ENCODE measurements at places on chromosomes 13 and 19.

GRCh38 chr13:71320452-71320851, 546.6 kb downstream of the DACH1 start:
- DNase-seq, result no peak

GRCh38 chr19:29878973-29879654, 62.9 kb upstream of the URI1 start:
- DNase-seq, result no peak

DNA sequence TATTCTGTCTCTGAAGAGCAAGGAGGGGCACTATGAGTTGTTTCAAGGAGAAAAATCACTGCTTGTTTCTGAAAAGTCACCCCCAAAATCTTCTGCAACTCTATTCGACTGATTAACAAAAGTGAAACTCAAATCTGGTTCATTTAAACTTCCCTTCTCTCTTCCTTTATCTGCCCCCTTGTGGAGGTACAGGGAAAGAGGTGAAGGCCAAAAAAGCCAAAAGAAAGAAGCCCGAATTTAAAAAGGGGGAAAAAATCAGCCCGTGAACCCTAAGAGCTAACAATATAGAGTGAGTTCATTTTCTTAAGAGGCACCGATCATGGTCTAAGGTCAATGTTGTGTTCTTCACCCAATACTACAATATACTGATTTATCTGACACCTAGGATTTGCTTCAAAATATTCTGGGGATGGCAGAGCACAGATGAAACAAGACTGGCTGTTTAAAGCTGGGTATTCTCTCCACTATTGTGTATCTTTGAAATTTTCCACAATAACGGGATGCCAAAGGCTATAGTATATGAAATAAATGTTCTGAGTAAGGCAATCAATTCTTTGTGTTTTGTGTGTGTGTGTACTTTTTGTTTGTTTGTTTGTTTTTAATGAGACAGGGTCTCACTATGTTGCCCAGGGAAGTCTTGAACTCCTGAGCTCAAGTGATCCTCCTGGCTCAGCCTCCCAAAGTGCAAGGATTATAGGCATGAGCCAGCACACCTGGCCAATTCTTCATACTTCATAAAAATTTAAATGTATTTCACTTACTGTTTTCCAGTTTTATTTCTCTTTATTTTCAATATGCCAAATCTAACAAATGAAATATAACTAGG, 55.0 kb upstream of the EEF1AKMT1 start:
- DNase-seq, result no peak

DNA sequence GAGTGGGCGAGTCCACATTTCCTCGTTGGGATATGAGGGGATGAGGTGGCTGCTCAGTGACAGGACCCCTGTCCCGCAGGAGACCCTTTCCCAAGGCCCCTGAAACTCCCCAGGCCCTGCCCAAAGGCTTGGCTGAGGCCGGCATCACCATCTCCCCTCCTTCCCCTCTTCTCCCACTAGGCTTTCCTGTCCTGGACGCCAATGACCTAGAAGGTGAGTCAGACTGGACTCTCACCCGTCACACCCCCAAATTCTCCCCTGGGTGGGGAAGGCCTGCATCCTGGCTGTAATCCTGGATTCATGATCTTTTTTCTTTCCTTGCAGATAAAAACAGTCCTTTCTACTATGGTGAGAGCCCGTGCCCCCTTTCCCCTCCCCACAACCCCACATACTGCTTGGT, 5.3 kb downstream of the FXYD3 start:
- DNase-seq, result no peak

GRCh38 chr19:29620931-29621351, 14.9 kb downstream of the POP4 start:
- no peak for DNase-seq

- DNase-seq, result no peak
These were observed 656 bp upstream of the ZNF324 start for GRCh38 chr19:58466089-58466759.

GRCh38 chr13:95787356-95788099, 110.6 kb downstream of the DNAJC3 start:
- DNase-seq, result no peak

GRCh38 chr13:89565476-89566100, 1781.9 kb upstream of the MIR17HG start:
- no peak for DNase-seq

GRCh38 chr19:2037651-2038255, 13.3 kb downstream of the MKNK2 start:
- no peak for DNase-seq

DNA sequence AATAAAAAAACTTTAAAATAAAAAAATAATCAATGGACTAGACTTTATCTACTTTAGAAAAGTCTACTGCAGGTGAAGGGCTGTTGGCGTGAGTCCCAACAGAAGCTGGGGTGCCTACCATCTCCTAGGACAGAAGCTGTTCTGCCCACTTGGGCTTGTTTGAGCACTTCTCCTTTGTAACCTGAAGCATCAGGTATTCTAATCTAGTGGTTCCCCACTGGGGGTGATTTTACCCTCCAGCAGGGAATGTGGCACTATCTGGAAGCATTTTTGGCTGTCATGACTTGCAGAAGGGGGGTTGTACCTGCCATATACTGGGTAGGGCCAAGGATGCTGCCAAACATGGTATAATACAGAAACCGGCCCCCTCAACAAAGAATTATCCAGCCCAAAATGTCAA, 16.2 kb upstream of the DOCK9 start:
- DNase-seq, result no peak

DNA sequence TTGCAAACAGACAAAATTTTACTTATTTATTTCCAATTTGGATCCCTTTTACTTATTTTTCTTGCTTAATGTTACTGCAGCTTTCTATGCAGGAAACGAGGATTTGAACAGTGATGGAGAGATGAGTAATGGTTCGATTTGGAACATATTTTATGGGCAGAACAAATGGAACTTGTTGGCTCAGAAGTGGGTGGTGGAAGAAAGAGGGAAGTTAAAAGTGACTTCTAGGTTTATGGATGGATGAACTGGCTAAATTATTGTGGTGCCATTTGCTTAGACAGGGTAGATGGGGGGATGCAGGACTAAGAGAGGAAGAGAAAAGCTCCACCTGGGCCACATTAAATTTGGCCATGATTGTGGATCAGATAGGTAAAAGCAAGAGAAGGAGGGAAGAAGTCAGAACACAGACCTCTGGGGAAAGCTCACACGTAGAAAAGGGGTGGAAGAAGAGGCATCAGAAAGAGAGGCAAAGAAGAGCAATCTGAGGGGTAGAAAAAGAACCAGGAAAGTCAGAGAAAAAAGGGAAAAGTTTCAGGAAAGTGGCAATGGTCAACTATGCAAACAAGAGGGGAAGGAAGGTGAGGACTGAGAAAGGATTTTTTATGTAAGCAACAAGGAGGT, 768 bp upstream of the CYSLTR2 start:
- no peak for DNase-seq

- no peak for DNase-seq
These were observed 266.3 kb downstream of the DNAJC15 start for GRCh38 chr13:43289470-43290255.

DNA sequence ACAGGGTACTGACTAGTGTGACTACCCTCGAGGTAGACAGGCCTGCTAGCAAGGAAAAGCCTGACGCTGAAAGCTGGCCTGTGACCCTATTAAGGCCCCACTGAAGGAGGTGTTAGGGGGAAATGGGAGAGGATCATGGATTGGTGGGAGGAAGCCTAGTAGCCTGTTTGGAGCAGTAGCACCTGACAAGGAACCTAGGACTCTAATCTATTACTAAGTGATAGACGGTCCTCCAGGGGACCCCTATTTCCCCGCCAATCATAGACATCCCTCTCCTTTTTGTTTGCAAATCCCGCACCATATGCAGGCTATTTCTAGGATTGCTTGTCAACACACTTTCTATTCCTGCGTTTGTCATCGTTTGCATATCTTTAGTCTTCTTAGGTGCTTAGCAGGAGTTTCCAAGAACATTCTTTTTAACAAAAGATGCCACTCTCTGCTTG, 1338.8 kb upstream of the MIR17HG start:
- peak; percentile 15 for DNase-seq

- no peak for DNase-seq
These were observed 3.4 kb downstream of the PRR12 start for GRCh38 chr19:49594157-49594992.

- DNase-seq, result peak; percentile 20
These were observed 490.6 kb downstream of the COG6 start for GRCh38 chr13:40146063-40146462.

DNA sequence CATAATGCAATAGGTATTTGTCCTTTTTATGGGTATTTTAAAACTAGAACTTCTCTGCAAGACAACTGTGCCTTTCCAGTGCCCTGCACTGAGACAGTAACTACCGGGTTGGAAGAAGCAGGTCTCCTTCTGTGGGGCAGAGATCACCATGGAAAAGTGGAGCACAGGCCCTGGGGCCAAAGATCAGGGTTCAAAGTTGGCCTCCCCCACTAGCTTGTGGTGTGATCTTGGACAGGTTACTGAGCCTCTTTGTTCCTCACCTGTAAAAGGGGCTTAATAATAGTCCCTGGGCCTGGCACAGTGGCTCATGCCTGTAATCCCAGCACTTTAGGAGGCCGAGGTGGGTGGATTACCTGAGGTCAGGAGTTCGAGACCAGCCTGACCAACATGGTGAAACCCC, 68.3 kb downstream of the CEBPG start:
- no peak for DNase-seq

DNA sequence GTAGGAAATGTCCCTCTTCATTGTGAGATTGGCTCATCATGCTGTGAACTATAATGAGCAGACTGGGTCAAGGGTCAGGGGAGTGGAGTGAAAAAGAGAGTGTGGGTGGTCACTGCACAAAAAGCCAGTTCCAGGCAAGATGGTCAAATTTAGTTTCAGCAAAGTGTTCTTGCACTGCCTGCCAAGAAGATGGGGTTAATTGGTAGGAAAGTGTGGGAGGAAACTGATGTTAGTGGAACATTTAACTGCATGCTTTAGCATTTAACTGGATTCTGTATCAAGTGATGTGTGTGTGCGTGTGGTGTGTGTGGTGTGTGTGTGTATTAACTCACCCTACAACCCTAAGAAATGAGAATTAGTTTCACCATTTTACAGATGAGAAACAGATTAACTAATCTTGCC, 131.6 kb downstream of the COG6 start:
- no peak for DNase-seq

- no peak for DNase-seq
These were observed 278.3 kb downstream of the UQCRFS1 start for GRCh38 chr19:28934631-28935030.

DNA sequence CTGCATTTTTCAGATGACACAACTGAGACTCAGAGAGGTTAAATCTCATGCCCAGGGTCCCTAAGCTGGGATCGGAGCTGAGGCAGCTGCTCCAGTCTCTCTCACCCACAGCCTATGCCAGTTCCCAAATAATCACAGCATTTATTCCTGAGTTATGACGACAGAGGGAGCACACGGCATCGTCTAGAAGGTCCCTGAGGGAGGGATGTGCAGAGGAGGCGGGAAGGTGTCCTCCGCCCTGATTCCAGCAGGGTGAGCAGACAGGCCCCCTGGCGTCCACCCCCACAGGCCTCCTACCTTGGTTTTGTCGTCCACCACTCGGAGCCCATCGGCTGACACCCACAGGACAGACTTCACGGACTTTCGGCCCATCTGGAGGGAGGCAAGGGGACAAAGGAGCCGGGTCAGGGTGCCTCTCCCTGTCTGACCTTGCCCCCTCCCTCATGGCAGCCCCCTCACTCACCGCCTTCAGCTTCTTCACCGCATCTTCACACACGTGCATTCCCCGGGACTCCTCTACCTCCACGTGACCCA, 8.0 kb downstream of the NUMBL start:
- no peak for DNase-seq

- DNase-seq, result peak; percentile 80
These were observed 2.4 kb upstream of the ARGLU1 start for GRCh38 chr13:106570299-106570852.

- no peak for DNase-seq
These were observed 22.7 kb downstream of the AKT2 start for GRCh38 chr19:40262422-40262821.

- DNase-seq, result no peak
These were observed 20.2 kb downstream of the KCNC3 start for GRCh38 chr19:50308991-50309390.

DNA sequence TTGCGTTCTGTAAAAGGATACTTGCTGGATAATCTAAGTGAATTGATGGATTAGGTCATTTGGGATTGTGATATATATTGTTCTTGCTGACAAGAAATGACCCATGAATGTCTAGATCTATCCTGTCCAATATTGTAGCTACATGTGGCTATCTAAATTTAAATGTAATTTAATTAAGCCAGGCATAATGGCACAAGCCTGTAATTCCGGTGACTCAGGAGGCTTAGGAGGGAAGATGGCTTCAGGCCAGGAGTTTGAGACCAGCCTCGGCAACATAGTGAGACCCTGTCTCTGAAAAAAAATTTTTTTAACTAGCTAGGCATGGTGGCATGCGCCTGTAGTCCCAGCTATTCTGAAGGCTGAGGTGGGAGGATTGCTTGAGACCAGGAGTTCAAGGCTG, 39.3 kb upstream of the AKAP11 start:
- DNase-seq, result no peak

GRCh38 chr13:83883061-83883523, 818 bp upstream of the SLITRK1 start:
- DNase-seq, result no peak

DNA sequence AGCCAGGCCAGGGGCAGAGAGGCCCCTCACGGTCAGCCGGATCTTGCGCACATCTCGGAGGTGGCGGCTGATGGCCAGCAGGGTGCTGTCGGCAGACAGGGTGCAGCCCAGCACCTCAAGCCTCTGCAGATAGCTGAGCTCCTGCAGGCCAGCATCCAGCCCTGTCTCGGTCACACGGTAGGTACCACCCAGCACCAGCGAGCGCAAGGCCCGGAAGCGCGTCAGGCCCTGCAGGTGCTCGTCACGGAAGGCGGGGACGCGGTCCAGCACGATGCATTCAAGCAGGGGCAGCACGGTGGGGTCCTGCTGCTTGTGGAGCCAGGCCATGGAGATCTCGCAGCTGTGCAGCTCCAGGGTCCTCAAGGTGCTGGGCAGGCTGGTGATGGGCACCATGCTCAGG, 7.7 kb downstream of the FBXL12 start:
- DNase-seq, result no peak

GRCh38 chr13:93700115-93700514, 473.5 kb downstream of the GPC6 start:
- DNase-seq, result no peak

DNA sequence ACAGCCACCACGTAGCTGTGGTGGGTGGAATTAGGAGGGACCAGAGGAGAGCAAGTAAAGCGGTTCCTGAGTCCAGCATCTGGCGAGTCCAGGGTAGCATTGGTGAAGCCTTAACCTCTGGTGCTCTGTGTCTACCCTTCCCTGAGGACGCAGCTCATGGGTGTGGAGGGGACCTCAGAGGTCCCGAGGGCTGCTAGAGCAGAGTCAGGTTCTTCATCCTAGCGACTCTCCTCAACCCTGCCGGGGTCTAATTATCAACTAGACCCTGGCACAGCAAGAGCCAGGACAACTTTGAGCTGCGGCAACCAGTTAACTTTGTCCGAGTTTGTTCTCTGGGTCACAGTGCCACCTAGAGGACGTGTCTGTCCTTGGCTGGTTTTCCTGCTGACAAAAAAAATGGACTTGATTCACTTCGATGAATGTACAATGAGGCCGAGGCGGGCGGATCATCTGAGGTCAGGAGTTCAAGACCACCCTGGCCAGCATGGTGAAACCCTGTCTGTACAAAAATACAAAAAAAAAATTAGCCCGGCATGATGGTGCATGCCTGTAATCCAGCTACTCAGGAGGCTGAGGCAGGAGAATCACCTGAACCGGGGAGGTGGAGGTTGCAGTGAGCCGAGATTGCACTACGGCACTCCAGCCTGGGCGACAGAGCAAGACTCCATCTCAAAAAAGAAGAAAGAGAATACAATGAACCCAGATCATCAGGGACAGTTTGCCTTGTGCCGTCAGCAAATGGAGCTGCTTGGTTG, 25.0 kb downstream of the TSSK6 start:
- DNase-seq, result no peak

GRCh38 chr19:43997631-43998290, 5.0 kb upstream of the ZNF230 start:
- no peak for DNase-seq

Measured in iPS DF 19.7 (cell line).